ENCODE measurements at places on chromosomes 2 and 18. TPM values are rescaled to one million over a fixed set of nuclear protein-coding genes. Genes with fewer than 3 reads are reported as not detected.

Gene ASB18
- total RNA-seq: not detected

Gene CEBPZOS
- total RNA-seq: 24.6 TPM

Gene ACADL
- 4.7 TPM for total RNA-seq

Gene MERTK
- total RNA-seq: 3.7 TPM

Gene CCDC102B
- total RNA-seq: 12.5 TPM

Gene TCF23
- total RNA-seq: not detected

Gene COL6A3
- 20.4 TPM for total RNA-seq

Gene SCYGR4
- total RNA-seq: not detected
